ENCODE measurements at places on chromosomes 12 and 14.

DNA sequence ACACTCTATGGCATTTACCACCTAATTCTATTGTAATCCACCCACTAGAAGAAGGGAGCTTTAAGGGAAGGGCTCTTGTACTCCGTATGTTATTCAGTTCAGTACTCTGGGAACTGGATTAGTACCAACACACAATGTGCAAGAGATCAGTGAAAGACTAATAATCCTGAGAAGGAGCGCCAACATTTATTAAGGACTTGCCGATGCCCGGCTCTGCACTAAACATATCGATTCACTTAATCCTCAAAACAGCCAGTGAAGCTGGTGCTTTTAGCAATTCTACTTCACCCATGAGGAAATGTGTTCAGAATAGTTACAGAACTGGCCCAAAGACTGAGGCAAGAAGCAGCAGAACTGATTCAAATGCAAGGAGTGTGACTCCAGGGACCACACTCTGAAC, 80.9 kb downstream of the RPS6KA5 start:
- DNase-seq: no peak

DNA sequence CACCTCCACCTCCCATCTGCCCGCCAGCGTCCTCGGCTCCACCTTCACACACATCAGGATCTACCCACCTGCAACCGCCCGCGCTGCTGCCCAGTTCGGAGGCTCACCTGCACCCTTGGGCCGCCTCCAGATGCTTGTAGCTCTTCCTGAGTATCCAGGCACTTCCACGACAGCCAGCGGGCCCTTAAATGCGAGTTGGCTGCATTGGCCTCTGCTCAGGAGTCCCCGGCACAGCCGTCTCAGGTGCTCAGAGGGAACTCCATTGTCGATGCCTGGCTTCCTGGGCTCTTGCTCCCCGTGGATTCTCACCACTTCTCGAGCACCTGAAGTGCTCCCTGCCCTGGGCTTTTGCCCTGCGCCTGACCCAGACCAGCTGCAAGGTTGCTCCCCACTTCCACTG, 21.9 kb upstream of the CDCA4 start:
- DNase-seq: no peak

- no peak for DNase-seq
Measured at GRCh38 chr14:103155010-103155409, 31.7 kb downstream of the TNFAIP2 start.

- DNase-seq: peak; percentile 48
Measured at GRCh38 chr14:51328064-51328771, 88.2 kb downstream of the TMX1 start.

GRCh38 chr12:32535288-32535999, 136.1 kb downstream of the FGD4 start:
- no peak for DNase-seq

GRCh38 chr14:35558680-35559079, 24.7 kb downstream of the INSM2 start:
- DNase-seq: no peak

DNA sequence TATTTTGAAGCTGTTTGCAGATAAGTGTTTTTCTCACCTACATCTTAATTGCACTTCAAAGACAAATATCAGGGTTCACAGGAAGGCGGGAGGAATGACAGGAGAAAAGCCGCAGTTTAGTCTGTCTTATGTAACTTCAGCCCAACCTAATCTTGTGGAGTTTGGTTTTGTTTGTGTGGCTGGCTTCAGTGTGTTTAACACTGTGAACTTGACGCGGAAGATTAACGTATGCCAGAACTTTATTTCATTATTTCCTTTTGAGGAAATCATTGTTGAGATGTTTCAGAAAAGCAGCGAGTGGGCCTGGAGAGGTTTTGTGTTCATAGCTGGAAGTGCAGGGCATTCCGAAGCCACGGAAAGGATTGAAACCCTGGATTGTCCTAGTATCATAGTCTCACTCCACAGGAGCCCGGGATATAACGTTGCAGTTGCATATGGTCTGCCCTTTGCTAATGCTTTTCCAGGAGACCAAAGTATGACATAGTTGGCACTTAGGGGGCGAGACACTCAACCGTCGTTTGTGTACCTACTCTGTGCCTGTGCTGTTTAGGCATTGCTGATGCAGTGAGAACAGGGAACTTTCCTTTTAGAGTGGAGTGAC, 2.0 kb downstream of the PELI2 start:
- no peak for DNase-seq

- no peak for DNase-seq
Measured at GRCh38 chr12:101925935-101926334, 48.6 kb downstream of the DRAM1 start.

GRCh38 chr14:32252030-32252670, 49.1 kb upstream of the RNU6-8 start:
- no peak for DNase-seq

GRCh38 chr12:51814311-51815088, 34.0 kb downstream of the FIGNL2 start:
- DNase-seq: no peak

GRCh38 chr14:92520102-92521057, 6.8 kb downstream of the RIN3 start:
- DNase-seq: no peak

Measured in skeletal muscle cell (primary cell).